Fibroblast of upper back skin (primary cell): ENCODE measurements at places on chromosomes 12 and 14.
A peak's percentile ranks its signal among the peaks of the same experiment; 100 is the strongest.

GRCh38 chr14:90871605-90872233 is 55.5 kb upstream of the TTC7B start:
- peak; percentile 41 for DNase-seq

DNA sequence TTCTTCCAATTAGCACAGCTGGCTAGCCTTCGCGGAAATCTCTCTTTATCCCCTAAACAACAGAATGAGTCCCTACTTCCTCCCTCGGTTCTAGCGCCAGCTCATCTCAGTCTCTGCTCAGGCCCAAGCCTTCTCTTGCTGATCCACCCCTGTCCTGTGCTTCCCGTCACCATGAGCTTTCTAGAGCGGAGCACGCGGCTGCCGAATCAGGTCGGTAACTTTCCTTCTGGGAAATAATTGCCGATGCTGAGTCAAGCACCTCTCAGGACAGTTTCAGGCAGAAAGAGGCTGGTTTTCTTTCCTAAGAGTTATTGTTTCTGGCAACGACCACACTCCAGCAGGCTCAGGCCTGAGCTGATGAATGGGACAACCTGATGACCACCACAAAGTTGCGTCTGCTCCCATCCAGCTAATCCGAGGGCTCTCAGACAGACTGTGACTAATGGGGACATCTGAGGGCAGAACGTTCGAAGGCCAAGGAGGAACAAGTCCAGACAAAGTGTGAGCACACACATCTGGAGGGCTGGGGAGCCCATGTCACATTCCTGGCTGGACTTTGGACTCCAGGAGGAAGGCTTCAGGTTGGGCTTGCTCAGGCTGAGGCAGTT is 13.6 kb upstream of the GPR68 start:
- peak; percentile 69 for DNase-seq

GRCh38 chr14:39731912-39732311 is 299.7 kb upstream of the FBXO33 start:
- no peak for DNase-seq

GRCh38 chr14:101518611-101519473 is 42.5 kb upstream of the DIO3 start:
- no peak for DNase-seq

GRCh38 chr12:120581998-120582397 is 796 bp upstream of the POP5 start:
- no peak for DNase-seq

DNA sequence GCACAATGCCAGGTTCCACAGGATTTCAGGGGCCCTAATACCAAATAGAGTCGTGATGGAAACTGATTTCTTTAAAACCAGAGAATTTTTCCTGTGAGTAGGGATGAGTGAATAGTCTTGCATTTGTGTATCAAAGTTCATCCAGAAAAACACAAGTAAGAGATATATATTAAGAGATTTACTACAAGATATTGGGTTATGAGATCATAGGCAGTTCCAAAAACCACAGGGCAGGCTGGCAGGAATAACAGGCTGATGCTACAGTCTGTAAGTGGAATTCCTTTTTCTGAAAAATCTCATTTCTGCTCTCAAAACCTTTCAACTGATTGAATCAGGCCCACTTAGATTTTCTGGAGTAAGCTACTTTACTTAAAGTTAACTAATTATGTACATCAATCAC is 1756.2 kb upstream of the SEL1L start:
- peak; percentile 61 for DNase-seq

DNA sequence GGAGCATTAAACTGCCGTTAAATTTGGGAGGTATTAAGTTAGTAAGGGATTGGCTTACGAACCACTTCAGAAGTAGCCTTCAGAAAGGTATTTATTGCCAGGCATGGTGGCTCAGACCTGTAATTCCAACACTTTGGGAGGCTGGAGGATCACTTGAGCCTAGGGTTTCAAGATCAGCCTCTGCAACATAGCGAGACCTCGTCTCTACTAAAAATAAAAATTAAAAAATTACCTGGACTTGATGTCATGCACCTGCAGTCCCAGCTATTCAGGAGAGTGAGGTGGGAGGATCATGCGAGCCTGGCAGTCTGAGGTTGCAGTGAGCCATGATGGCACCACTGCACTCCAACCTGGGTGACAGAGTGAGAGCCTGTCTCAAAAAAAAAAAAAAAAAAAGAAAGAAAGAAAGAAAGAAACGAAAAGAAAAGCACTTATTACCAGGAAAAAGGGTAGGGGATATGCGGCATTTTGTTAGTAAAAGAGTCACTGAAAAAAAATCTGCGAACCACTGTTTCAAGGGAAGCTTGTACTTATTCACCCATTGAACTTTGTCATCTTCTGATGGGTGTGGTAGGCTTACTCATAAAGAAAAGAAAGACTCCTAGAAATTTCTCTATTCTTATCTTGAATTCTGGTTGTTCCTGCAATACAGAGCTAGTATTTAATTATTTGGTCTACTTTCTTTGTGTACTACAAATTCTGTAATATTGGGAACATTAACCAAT is 33.6 kb upstream of the PLEKHA5 start:
- no peak for DNase-seq

GRCh38 chr12:12976366-12976765 is 23.7 kb downstream of the HEBP1 start:
- DNase-seq, result peak; percentile 92

GRCh38 chr12:129152351-129153104 is 299.2 kb downstream of the GLT1D1 start:
- no peak for DNase-seq

- peak; percentile 99 for DNase-seq
Observed at GRCh38 chr12:68497702-68498101, 113.0 kb upstream of the RAP1B start.

- peak; percentile 15 for DNase-seq
Observed at GRCh38 chr14:20278414-20278813, 27.3 kb downstream of the TTC5 start.

GRCh38 chr12:107436376-107436775 is 249.2 kb upstream of the PWP1 start:
- peak; percentile 92 for DNase-seq

GRCh38 chr12:68912916-68913315 is 20.1 kb downstream of the CPM start:
- DNase-seq, result no peak

GRCh38 chr12:112705037-112705632 is 86.4 kb upstream of the RPH3A start:
- no peak for DNase-seq

- DNase-seq, result no peak
Observed at GRCh38 chr12:3571724-3572123, 80.7 kb downstream of the PRMT8 start.

- DNase-seq, result no peak
Observed at GRCh38 chr14:60183138-60183537, 17.9 kb upstream of the DHRS7 start.

GRCh38 chr12:98646294-98647090 is 1.4 kb downstream of the APAF1 start:
- DNase-seq, result peak; percentile 14

GRCh38 chr12:51238037-51238509 is 553 bp upstream of the DAZAP2 start:
- no peak for DNase-seq

GRCh38 chr12:13101821-13102375 is 1.6 kb downstream of the GSG1 start:
- no peak for DNase-seq

GRCh38 chr14:22843123-22843925 is 6.9 kb downstream of the MMP14 start:
- no peak for DNase-seq

DNA sequence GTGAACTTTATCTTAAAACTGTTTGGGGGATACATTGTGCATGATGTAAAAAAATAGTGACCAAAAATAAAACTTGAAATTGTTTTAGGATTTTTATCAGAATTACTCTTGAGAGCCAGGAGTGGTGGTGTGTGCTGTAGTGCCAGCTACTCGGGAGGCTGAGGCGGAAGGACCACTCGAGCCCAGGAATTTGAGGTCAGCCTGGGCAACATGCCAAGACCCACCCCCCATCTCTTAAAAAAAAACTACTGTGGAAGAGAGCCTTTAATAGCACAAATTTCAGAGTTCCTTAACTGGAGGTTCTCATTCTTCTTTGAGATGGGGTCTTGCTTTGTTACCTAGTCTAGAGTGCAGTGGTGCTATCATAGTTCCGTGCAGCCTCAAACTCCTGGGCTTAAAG is 21.5 kb downstream of the CPSF2 start:
- peak; percentile 8 for DNase-seq

GRCh38 chr12:78149459-78149858 is 318.8 kb downstream of the NAV3 start:
- no peak for DNase-seq

- no peak for DNase-seq
Observed at GRCh38 chr14:81122326-81122725, 98.4 kb downstream of the GTF2A1 start.

DNA sequence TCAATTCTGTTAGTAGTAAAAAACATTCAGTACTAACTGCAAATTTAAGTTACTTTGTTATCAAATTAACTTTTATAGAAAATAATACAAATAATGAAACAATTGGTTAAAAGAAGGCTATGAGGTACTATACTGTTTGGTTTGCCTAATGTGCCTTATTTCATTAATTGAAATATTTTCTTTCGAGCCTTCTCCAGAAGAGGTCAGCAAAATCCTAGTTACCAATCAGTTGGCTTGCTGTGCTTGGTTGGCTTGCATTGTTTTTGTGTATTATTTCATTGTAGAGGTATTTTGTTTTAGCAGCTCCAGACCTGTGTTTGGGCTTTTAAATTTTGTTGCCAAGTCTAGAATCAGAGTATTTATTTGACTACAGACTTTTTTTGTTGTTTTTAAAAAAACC is 68.5 kb downstream of the AEBP2 start:
- DNase-seq, result peak; percentile 21

- DNase-seq, result no peak
Observed at GRCh38 chr14:59823179-59823578, 47.4 kb downstream of the RTN1 start.

GRCh38 chr14:105461903-105462302 is 12.7 kb upstream of the CRIP2 start:
- DNase-seq, result no peak

GRCh38 chr12:15015121-15015520 is 42.3 kb downstream of the PDE6H start:
- no peak for DNase-seq

- DNase-seq, result peak; percentile 74
Observed at GRCh38 chr12:122421821-122422729, at the start of gene CLIP1. Gene CLIP1, minus strand, starts transcription at chr12:122422669. Its CDS starts 42,217 bp downstream, at chr12:122380452.

DNA sequence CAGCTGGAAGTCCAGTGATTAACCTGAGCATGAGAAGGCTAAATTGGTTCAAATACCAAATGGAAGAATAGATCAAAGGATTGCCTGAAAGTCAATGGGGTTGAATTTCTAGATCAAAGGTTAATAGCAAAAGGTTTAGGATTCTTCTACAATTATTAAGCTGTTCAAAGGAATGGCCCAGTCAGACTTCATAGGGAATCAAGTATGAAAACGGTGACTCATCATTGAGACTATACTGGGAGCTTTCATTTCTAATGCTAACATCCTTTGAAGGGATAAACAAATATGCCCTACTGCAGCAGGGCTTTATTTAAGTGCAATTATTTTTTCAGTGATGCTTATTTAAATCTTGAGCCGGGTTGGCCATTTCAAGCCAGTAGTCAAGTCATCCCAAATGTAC is 152.8 kb downstream of the RIMBP2 start:
- DNase-seq, result no peak

GRCh38 chr14:102182936-102183619 is 43.4 kb downstream of the WDR20 start:
- peak; percentile 44 for DNase-seq

DNA sequence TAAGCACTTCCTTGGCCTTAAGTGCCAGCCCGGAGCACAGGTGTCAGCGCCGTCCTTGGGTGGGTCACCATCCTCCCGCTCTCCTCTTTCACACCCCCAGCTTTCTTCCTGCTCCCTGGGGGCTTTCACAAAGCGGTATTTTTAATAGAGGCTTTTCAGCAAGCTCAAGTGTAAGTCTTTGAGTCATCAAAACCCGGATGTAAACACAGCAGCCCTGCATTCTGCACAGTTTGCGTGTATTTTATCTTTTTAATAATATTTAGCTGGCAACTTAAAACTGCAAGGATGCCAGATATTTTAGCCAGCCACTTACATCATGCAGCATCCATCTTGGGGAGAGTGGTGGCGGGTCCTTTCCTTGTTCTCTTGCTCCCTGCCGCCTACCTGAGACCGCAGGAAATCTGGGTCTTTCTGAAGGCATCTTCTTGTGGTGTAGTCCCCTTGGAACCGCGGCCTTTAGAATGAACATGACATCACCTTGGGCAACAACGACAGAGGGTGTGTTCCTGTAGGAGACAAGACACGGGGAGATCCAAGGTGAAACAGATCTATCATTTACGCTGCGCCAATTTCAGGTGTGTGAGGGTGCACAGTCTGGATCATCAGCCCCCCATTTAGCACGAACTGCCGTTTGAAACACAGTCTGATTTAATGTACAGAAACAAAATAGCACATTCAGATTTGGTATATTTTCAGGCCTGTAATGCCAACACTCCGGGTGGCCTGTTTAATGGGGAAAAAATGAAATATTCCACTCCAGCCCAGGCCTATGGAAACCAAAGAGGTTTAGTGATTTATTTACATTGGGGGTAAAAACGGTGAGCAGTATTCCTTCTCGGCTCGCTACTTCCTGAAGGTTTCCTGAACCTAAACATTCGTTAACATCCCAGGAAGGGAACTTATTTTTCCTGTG is 12.5 kb upstream of the IRF2BPL start:
- DNase-seq, result peak; percentile 88

- DNase-seq, result peak; percentile 43
Observed at GRCh38 chr14:83992857-83993256, 1537.1 kb upstream of the FLRT2 start.

DNA sequence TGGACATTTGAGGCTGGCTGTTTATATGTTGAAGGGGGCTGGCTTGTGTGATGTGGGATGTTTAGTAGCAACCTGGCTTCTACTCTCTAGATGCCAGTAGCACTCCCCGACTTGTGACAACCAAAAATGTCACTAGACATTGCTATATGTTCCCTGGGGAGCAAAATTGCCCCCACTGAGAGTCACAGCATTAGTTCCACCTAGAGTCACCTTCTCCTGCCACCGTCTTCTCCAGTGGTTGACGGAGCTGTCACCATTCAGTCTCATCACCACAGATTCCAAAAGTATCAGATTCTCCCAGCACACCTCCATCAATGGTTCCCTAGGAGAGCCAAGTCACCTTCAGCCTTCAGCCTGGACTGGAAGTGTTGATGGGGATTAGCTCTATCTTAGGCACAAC is 7.8 kb upstream of the KRT76 start:
- no peak for DNase-seq

DNA sequence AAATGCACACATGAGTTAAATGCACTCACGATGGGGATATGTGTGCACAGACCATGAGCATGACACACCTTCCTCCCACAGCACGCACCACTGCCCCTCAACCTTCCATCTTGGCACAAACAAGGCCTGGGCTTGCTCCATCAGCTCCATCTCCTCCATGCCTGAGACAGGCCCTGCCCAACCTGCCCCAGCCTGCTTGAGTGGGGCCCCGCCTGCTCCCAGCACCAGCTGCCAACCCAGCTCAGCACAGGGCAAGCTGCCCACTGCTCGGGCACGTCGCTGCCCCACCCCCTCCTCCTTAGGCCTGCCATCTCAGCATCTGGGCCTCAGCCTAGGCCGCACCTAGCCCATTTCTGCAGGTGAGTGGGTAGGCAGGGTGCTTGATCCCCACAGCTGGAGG is 27.6 kb upstream of the KRT78 start:
- DNase-seq, result no peak

- no peak for DNase-seq
Observed at GRCh38 chr14:63496837-63497400, 46.3 kb downstream of the PPP2R5E start.
